Eye (tissue), 1 donor: ENCODE measurements at places on chromosomes 3 and 15.

DNA sequence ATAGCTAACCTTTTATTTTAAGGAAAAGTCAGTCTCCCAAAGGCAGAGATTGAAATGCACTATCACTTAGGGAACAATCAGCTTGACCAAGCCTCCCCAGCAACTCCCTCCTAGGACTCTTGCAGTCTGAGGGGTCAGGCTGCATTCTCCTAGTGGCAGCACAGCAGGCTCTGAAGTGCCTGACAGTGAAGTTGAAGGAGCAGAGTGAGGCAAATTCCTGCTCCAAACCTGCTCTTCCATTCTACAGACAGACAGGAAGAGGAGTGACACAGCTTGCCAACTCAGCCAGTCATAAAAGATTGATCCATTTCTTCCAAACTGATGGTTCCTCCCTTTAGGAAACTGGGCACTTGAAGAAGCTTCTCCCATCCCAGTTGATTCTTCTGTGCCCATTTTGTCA, 43.9 kb upstream of the SMAD3 start:
- DNase-seq = no peak

GRCh38 chr3:64484289-64484992, 203.4 kb downstream of the ADAMTS9 start:
- peak; percentile 95 for DNase-seq

DNA sequence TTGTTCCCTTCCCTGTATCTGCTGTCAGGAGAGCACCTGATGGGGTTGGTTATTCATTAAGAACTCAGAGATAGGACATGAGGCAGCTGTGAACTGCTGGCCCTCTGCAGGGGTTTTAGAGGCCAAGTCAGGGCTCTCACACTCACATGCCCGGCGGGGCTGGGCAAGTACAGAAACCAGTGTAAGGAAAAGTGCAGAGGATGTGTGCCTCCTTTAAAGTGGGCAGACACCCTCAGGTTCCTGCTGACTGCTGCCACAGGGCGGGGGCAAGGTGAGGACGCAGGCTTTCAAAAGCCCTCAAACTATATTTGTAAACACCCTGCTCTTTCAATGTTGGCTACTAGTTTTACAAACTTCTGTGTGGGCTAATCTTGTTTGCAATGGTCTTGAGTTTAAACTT, 22.4 kb downstream of the CXCR6 start:
- no peak for DNase-seq

DNA sequence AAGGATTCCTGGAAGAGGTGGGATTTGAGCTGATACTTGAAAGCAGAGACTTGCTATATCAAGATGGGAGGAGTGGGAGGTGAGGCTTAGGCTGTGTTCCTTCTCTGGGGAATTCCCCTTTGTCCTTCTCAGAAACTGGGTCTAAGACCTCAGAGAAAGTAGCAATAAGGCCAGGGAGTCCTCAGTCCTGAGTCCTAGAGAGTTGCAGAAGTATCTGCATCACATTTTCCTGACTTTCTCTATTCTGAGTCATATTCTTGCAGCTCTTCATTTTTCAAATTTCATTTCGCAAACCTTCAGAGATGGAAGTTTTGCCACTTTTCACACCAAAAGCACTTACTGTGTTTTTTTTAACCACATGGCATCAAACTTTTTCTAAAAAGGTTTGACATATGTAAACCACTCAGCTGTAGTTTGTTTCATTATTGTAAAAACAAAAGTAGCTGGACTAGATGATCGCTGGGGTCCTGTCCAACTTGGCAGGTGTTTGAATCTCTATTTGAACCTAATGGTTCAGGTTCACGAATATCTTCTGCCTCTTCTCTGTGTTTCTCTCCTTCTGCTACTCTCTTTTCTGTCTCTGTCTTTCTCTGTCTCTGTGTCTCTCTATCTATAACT, 21.3 kb downstream of the COLQ start:
- no peak for DNase-seq

- peak; percentile 62 for DNase-seq
Measured at GRCh38 chr15:45186771-45187577, 792 bp downstream of the SHF start.

DNA sequence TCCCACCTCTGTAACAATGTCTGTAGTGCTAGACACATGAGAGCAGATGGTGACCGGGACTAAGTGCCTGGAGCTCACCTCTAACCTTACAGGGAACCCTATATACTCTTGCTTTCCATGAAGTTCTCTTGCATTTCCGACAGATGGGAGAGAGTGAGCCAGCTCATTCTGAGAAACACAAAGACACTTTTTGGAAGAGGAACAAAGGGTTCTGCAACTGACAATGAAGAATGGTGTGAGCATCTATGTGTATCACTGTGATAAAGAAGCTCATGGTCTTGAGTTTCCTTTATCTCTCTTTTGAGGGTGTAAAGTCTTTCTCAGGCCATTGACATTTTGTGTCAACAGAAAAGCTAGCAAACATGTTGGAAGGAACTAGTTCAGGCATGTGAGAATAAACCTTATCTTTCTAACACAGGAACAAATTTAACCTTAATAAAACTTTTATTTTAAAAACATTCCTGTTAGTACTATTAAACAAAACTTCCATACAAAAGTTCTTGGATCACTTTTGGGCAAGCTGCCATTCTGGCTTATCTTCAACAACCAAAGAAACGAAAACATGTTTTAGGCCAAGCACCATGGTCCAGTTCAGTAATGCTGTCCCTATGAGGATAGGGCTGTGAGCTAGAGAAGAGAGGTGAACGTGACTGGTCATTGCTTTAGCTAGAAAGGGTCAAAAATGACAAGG, 142.7 kb downstream of the THRB start:
- peak; percentile 76 for DNase-seq

GRCh38 chr3:86913160-86913559, 77.8 kb downstream of the VGLL3 start:
- DNase-seq = no peak

GRCh38 chr3:112908252-112908651, 61.6 kb upstream of the CD200R1L start:
- DNase-seq = no peak

GRCh38 chr3:46460051-46460450, 4.7 kb downstream of the LTF start:
- DNase-seq = no peak

DNA sequence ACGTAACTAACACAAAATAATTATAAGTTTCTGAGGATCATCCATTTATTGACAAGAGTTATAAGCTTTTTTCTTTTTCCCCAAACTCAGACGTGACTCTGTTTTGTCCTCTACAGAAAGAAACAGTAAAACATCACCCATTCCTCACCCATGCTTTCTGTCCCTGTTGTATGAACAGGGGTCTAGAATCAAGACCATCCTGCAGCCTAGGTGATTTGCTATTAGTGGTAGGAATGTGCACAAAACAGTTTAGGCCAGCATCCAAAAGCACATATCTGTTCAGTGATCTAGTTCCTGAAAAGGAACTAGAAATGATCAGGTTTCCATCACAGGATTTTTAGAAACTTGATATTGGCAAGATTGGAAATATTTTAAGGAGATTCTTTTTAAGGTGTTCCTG, 527.6 kb downstream of the SOX2 start:
- no peak for DNase-seq

DNA sequence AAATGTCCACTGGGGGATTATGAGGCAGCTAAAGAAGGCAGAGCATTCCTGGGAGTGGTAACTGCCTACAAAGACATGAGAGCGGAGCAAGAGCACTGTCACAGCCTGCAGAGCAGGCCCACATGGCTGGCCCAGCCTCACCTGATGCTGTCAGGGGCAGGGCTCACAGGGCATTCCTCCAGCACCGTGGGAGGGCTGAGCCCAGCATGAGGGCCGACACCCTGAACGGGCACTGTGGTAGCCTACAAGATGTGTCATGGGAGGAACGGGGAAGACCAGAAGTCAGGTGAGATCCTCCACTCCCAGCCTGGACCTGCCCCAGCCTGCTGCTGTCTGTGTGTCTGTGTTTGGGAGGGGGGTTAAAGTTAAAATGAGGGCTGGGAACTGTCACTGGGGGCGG, 30.1 kb downstream of the CCDC12 start:
- DNase-seq = no peak

- DNase-seq = no peak
Measured at GRCh38 chr3:139555249-139555648, 15.7 kb upstream of the RBP1 start.

- DNase-seq = peak; percentile 24
Measured at GRCh38 chr3:146166415-146166821, 5.4 kb upstream of the PLOD2 start.

DNA sequence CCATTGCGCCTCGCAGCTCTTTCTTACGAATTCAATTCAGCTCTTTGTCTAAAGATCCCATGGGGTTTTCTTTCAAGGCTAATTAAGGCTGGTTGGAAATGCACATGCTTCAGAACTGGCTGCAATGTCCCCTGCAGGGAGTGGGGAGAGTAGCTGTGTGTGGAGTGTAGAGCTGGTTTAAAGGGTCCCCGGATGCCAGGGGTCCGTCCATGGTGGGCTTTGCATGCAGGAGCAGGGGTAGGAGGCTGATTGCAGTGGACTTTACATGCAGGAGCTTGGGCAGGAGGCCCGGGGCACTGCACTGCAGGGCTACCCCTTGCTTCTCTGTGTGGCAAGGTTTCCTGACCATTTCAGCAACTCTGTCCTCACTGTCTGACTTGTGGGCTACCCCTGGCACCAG, 261.6 kb upstream of the LYSMD4 start:
- peak; percentile 80 for DNase-seq

DNA sequence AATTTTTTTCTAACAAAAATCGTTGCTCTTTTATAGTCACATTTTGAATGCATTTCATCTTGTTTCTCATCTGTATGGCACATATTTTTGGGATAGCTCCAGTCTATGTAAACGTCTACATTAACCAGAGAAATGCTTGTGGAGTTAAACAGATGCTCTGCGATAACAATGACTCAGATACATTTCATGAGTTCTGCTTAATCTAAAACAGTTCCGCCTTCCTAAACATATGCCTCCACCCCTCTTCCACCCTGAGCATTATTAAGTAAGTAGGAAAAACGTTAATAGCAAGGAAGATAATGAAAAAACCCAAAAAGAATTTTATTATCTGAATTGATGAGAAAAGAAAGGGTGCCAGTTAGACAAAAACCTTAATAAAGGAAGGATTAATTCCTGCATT, 396.1 kb downstream of the TUSC7 start:
- peak; percentile 24 for DNase-seq

DNA sequence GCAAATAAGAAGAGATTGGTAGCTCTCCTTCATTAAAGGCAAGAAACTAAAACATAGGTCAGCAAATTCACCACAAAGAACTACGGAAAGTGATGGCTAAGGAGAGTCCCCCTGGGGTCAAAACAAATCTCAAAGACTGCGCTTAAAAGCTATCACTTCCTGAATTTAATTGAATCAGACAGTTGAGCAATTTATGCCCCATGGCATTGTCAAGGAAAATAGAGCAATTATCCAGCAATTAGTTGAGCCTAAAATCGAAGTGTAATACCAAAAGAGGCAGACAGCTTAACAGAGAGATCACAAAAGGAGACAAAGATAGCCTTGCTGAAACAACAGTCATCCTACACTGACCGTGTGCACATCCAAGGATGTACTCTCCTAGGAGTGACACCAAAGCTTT, 74.4 kb upstream of the SCN10A start:
- peak; percentile 91 for DNase-seq

- no peak for DNase-seq
Measured at GRCh38 chr3:117692416-117692995, 982.9 kb downstream of the TUSC7 start.

GRCh38 chr3:9399746-9400145, 2.3 kb downstream of the SETD5 start:
- DNase-seq = peak; percentile 92

- DNase-seq = no peak
Measured at GRCh38 chr15:29571792-29572431, 250.4 kb downstream of the TJP1 start.

DNA sequence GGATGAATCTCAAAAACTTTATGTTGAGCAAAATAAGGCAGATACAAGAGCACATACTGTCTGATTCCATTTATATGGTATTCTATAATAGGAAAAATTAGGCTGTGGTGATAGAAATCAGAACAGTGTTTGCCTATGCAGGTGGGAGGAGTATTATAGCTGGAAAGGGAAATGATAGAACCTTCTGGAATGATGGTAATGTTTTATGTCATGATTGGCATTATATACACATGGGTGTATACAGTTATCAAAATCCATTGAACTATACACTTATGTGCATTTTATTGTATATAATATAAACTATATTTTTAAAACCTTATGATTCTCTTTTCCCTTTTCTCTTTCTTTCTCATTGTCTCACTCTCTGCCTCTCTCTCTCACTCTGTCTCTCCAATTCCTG, 156.1 kb downstream of the THSD4 start:
- DNase-seq = no peak

DNA sequence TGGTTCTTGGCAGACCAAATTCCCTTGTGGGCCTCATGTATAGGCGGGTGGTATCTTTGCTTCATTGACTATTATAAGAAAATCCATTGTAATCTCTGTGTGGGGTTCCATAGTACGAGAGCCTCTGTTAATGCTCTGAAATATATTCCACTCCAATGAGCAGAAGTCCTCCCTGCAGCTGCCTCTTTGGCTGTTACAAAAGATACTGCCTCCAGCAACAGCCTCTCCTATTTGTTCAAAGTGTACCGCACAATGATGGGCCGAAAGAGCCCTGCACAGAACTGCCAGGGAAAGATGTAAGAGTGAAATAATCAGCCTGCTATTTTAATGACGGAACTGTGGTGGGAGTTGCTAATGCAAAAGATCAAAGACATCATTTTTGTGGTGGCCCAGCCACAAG, 48.9 kb downstream of the GRK7 start:
- peak; percentile 82 for DNase-seq

- DNase-seq = peak; percentile 28
Measured at GRCh38 chr3:20648921-20649381, 462.9 kb upstream of the SGO1 start.

DNA sequence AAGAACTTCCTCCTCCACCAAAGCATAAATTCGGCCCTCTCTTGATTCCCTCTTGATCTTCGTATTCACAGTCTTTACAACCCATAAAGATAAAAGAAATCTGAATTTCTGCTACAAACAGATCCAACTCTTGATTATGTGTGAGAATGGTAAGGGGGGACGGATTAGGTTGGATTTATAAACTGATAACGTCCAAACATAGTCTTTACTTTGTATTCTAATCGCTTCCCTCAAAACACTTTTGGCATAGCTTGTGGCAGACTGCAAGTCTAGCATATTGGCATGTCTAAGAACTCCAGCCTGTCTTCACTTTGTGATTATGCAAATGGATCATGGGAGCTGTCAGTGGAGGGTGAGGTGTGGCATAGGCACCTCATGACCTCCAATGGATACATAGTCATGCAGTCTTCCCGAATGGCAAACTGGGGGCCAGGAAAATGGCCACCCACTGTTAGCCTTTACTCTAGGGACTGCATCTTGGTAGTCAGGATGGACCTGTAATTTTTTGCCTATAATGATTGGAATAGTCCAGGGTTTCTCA, 24.3 kb upstream of the GPR171 start:
- DNase-seq = no peak

GRCh38 chr3:120730576-120731542, 11.5 kb downstream of the RABL3 start:
- no peak for DNase-seq

- peak; percentile 78 for DNase-seq
Measured at GRCh38 chr3:129936757-129937156, 37.8 kb upstream of the TRH start.

- no peak for DNase-seq
Measured at GRCh38 chr3:57592306-57592705, 4.8 kb downstream of the ARF4 start.
